ENCODE measurements at places on chromosomes 7 and 10. TPM values are rescaled to one million over a fixed set of nuclear protein-coding genes. Genes with fewer than 3 reads are reported as not detected.

Gene SLC16A9
- 0.42 TPM for total RNA-seq

Gene CHRM2
- not detected for total RNA-seq

Gene TET1
- 4.3 TPM for total RNA-seq

Gene ITIH2
- total RNA-seq = not detected

Gene OPALIN
- total RNA-seq = not detected

Gene NODAL
- total RNA-seq = not detected

Gene SFRP5
- total RNA-seq = not detected

Gene HOXA5
- not detected for total RNA-seq

Gene SCD
- total RNA-seq = 1.3 TPM

Gene IL2RA
- total RNA-seq = 220 TPM

Gene STEAP1B
- total RNA-seq = not detected

Gene CYP2E1
- total RNA-seq = 0.37 TPM

Gene CLCN1
- not detected for total RNA-seq

Gene KCND2
- not detected for total RNA-seq

Gene ADARB2
- 2.9 TPM for total RNA-seq

Gene UROS
- 22.3 TPM for total RNA-seq

Gene ERVW-1
- total RNA-seq = not detected

Gene GRID2IP
- 0.15 TPM for total RNA-seq

Gene MYL7
- total RNA-seq = not detected

Gene FXYD4
- total RNA-seq = not detected

Gene FGL2
- total RNA-seq = 8.1 TPM

Gene SFTPA1
- not detected for total RNA-seq

Gene GHRHR
- total RNA-seq = not detected

Gene CDC14C
- total RNA-seq = not detected

Gene ARL4A
- 52.0 TPM for total RNA-seq

Gene SPOCK2
- total RNA-seq = 683 TPM

Gene PLA2G12B
- not detected for total RNA-seq

Gene ANXA8
- not detected for total RNA-seq

Gene ADAM12
- total RNA-seq = 3.8 TPM

Gene VWA2
- 0.12 TPM for total RNA-seq

Gene UTF1
- total RNA-seq = not detected

Gene LRRC17
- 0.69 TPM for total RNA-seq

Gene ELMO1
- total RNA-seq = 162 TPM

Gene VAX1
- not detected for total RNA-seq

Gene COBL
- total RNA-seq = 0.59 TPM

Data from CD4-positive, CD25-positive, alpha-beta regulatory T cell (primary cell).